ENCODE measurements at places on chromosomes 2 and 18.

- DNase-seq: no peak
Observed at GRCh38 chr2:224689539-224689938, 26.6 kb downstream of the CCDC195 start.

GRCh38 chr2:237120916-237121315, 35.2 kb downstream of the COPS8 start:
- no peak for DNase-seq

DNA sequence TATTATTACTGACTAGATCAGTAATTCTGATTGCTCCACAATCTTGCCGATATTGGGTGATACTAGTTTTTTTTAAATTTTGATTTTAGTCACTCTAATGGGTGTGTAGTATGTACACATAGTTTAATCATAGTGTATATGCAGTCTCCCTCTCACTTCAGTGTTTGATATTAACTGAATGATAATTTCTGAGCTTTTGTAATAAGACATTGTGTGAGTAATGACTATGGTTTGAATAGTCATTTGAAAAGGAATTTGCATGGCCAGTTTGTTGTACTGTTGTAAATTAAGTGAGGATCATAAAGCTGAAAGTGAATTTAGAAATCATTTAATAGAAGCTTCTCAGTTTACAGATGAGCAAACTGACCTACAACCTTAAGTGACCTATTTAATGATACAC, 33.4 kb downstream of the USP14 start:
- DNase-seq: no peak

- DNase-seq: no peak
Observed at GRCh38 chr2:138622613-138623012, 121.0 kb downstream of the SPOPL start.

GRCh38 chr18:59918320-59918755, 18.5 kb downstream of the PMAIP1 start:
- DNase-seq: no peak

DNA sequence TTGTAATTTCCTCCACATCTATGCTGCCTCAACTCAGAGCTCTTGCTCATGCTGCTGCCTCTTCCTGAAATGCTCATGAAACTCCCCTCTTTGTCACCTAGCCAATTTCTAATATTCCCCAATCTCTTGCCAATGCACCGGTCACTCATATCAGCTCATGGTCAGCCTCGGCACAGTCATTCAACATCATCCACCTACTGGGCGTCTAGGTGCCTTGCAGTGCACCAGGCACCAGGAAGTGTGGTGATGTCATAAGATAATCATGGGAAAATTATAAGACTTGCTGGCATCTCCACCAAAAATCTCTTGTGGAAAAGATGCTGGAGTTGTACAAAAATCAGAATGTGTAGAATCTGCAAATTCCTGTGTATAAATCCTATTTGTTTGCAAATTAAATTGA, 52.6 kb upstream of the RAB27B start:
- DNase-seq: no peak

- no peak for DNase-seq
Observed at GRCh38 chr2:201936817-201937216, 96.8 kb upstream of the FZD7 start.

- DNase-seq: no peak
Observed at GRCh38 chr2:37674946-37675345, 3.5 kb upstream of the CDC42EP3 start.

DNA sequence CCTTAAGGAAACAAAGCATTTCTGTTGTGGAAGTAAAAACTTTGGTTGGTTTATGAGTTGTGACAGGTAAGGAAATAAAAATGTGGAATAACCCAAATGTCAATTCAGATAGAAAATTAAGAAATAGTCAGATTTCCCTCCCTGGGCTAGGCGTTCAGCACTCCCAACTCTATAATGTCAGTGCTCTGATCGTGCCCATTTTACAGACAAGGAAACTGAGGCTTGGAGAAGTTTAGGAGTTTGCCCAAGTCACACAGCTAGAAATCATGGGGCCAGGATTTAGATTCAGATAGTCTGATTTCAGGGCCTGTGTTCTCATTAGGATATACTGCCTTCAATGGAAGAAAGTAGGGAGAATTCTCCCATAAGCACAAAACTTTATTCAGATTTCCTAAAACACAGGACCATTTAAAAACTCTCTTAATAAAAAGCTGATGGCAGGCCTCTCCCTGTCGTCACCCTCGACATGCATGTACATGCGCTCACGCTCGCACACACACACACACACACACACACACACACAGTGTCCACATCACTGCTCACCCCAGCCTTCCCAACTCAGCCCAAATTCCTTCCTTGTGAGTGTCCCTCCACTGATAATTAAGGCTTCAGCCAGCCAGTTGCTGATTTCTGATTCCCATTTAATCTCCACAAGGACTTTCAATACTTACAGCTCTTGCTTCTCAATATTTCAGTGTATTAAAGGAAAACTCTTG, 49.1 kb upstream of the SLC14A2 start:
- peak; percentile 42 for DNase-seq

DNA sequence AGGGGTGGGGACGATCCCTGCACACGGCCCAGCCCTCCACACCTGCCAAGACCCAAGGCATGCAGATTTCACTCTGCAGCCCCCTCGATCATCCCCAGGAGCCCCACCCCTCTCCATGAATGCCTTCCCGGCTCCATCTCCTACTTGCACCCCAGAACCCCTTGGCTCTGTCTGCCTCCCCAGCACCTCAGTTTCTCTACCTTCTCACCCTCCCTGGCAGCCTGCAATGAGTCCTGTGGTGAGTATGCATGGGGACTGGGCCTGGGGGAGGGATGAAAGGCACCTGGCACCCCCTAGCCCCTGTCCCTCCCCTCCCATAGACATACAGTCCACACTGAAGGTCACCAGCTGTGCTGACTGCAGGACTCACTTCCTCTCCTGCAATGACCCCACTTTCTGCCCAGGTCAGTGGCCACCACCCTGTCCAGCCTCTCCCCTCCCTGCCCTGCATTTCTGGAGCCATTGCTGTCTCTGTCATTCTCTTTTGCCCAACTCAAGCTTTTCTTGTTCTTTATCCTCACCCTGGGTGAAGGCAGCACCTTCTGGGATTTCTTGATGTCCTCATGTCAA, 1.0 kb downstream of the TEX51 start:
- no peak for DNase-seq

- no peak for DNase-seq
Observed at GRCh38 chr18:12449051-12449785, 41.5 kb downstream of the PRELID3A start.

GRCh38 chr2:69166812-69167468, 154.0 kb downstream of the ANTXR1 start:
- no peak for DNase-seq

GRCh38 chr2:53998834-53999233, 28.0 kb upstream of the PSME4 start:
- no peak for DNase-seq

DNA sequence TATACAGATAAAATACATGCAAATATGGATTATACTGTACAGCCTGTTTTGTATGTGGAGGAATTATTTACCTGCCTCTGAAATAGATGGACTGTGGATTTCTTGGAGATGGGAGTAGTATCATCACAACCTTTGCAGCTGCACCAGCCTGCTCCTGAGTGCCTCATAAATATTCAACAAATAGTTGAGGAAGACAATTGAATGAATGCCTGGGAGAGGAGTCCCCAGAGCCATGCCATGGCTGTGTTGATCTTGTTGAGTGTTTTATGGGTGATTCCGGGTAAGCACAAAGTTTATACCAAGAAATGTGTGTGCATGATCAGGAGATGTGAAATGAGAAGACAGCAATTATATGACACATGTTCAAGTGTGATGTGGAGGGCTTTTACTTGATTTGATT, 225.0 kb downstream of the FHOD3 start:
- no peak for DNase-seq

- DNase-seq: no peak
Observed at GRCh38 chr2:179701524-179702110, 159.8 kb downstream of the ZNF385B start.

GRCh38 chr18:32201948-32202672, 12.3 kb downstream of the MEP1B start:
- no peak for DNase-seq

GRCh38 chr2:142603759-142604158, 273.7 kb upstream of the KYNU start:
- no peak for DNase-seq

GRCh38 chr2:20829861-20830260, 7.0 kb upstream of the LDAH start:
- DNase-seq: no peak

Measured in omental fat pad (tissue), 4 donors.